CD4-positive, CD25-positive, alpha-beta regulatory T cell (primary cell): ENCODE measurements at places on chromosomes 4 and X.

- DNase-seq = peak; percentile 45
These were observed 1.6 kb downstream of the LONRF3 start for GRCh38 chrX:118975831-118976598.

- no peak for DNase-seq
These were observed 60.0 kb downstream of the MAP7D2 start for GRCh38 chrX:20056704-20057103.

- DNase-seq = no peak
These were observed 174.7 kb downstream of the GC start for GRCh38 chr4:71609167-71609566.

- no peak for DNase-seq
These were observed 44.7 kb downstream of the SLC10A7 start for GRCh38 chr4:146477054-146477453.

DNA sequence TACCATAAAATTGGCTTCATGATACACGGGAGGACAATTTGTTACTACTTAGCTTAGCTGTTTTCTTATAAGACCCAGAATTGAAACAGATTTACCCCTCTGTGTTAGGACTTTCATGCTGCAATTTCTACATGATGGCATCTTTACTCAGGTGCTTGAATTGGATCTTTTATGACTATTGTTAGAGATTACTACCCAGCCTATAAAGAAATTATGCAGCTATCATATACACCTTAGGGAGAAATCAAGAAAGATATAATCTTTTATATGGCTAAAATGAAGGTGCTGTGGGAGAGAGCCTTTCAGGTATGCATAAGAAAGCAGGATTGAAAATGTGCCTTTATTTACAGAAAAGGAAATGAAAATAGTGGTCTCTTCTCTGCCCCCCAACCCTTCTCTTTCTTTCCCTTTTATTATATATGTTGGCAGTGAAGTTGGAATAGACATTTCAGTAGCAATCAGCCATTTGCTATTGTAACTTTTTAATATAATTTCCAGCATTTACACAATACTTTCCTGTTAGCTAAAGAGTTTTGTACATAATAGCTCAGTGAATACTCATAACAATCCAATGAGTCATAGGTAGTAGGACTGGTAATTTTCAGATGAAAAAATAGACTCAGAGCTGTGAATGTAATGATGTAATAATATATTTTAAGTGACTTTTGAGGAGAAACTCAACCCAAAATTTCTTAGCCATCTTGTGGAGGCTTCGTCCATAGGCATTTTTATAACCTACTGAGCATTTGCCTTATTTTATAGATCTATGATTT lies 311.8 kb downstream of the ADGRL3 start:
- DNase-seq = no peak

DNA sequence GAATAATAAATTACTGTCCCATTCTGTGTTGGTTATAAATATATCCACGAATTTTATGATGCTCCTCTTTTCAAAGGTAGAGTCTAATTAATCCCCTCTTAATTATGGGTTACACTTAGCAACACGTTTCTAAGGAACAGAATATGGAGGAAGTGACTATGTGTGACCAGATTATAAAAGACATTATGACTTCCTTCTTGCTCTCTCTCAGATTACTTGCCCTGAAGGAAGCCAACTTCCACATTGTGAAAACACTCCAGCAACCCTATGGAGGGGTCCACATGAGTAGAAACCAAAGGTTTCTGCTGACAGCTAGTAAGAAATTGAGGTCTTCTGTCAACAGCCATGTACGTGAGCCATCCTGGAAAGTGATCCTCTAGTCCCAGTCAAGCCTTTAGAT lies 59.3 kb downstream of the WDFY3 start:
- no peak for DNase-seq

DNA sequence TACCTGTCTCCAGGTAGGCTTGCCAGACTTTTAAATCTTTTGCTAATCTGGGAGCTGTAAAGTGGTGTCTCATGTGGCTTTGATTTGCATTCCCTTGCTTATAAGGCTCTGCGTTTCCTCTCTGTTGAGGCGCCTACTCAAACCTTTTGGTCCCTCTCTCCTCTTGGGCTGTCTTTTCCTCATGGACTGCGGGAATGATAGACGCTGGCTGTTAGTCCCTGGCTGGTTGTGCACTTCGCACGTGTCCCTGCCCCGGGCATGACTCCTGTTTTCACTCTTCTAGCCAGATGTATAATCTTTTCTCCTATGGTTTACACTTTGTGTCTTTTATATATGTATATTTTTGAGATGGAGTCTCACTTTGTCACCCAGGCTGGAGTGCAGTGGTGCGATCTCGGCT lies 39.7 kb downstream of the RGS12 start:
- DNase-seq = no peak

DNA sequence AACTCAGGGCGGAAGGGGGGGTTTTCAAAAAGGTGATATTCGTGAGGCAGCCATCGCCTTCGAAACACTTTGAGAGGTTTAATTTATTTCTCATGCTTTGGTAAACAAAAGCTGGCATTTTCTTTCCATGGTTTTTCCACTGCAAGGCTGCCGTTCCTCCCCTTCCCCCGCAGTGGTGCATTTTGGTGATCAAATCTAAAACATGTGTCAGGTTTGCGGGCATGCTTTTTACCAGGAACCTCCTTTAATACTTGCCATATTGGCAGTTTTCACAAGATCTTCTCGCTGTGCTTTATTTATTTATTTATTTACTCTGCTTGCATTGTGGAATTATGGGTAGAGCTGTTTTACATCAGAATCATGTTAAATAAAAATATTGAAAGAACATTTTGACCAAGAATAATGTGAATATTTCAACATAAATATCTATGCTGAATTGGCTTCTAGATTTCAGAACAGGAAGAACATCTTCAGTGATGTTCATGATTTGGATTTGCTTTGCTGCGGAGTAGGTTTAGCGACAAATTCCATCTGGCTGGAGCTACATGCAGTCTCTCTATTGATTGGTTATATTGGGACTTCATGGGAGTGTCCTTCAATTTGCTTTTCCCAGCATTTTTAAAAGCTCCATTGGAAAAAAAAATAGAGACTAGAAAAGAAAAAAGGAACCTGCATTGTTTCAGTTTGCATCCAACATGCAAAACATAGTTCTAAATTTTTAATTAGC lies 54.4 kb downstream of the STOX2 start:
- no peak for DNase-seq
